ENCODE measurements at places on chromosomes 12 and 14.

- DNase-seq, result no peak
Observed at GRCh38 chr14:76762411-76763095, 1.3 kb downstream of the VASH1 start.

- DNase-seq, result peak; percentile 28
Observed at GRCh38 chr12:49750027-49750995, 9.0 kb downstream of the TMBIM6 start.

DNA sequence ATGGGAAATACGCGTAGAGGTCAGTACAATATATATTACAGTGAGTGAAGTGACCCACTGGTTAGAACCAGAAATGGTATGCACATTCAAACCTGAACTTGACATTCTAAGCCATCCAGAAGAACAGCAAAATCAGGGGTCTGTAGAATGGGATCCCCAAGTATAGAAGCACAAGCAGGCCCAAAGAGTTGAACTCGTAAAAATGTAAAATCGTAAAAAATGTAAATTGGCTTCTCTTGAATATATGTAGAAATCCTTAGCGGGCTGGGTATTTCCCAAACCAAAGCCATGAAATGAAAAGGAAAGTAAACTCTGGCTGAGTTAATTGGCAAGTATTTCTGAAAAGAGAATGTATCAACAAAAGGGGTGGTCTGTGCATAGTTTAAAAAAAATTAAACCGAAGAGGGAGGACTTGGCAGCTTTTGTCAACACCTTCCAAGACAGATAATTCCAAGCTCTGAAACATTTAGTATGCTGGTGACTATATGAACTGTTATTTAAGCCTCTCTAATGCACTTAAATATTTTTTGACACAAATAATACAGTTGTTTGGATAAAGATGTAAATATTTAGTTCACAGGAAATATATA lies 1505.6 kb upstream of the FLRT2 start:
- no peak for DNase-seq

GRCh38 chr12:97424911-97425310 lies 37.7 kb upstream of the RMST start:
- no peak for DNase-seq

- no peak for DNase-seq
Observed at GRCh38 chr12:42910656-42911055, 321.1 kb upstream of the PRICKLE1 start.

DNA sequence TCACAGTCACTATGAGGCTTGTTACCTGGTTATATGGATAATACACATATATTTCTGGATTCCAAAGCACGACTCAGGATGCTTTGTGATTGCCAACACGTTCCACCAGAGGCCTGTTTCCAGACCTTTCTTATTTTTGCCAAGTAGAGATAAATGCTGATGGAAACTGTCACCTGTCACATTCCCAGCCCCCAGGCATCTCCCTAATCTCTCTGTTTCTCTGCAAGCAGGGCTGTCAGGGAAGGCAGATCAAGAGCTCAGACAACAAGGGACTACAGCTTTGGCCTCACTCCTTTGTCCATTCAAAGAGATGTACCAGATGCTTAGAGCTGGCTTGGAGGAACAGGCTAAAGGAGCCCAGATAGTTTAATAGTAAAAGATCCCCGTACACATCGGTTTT lies 21.8 kb upstream of the DDHD1 start:
- no peak for DNase-seq

GRCh38 chr12:93572712-93573551 lies 457 bp downstream of the SOCS2 start:
- DNase-seq, result peak; percentile 24

DNA sequence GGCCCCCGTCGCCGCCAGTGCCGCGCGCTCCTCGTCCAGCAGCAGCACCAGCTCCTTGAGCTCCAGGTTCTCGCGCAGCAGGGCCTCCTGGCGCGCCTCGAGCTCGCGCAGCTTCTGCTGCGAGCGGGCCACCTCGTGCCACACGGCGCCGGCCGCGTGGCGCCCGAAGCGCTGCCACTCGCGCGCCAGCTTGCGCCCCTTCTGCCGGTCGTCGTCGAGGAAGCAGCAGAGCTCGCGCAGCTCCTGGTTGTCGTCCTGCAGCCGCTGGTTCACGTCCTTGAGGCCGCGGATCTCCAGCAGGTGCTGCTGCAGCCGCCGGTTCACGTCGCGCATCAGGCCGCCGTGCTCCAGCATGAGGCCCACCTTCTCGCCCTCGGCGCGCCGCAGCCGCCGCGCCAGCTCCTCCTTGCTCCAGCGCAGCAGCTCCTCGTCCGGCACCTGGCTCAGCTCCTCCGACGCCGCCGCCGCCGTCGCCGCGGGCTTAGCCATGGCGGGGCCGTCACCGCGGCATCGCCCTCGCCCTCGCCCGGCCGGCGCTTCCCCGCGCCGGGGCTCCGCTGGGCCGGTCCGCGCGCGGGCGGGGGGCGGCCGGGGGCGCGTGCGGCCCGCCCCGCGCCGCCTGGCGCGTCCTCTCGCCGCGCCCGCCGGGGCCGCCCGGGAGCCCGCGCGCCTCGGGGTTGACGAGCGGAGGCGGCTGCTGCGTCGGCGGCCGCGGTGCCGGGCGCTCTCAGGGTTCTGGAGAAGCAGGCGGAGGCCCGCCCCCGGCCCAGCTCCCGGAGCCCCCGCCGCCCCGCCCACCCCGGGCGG lies at the start of gene CCDC85C:
TSS of gene CCDC85C (minus strand) at position 737 of the 807 bp plus-strand sequence. CDS start at position 489, 248 bp downstream.
- DNase-seq, result peak; percentile 40

DNA sequence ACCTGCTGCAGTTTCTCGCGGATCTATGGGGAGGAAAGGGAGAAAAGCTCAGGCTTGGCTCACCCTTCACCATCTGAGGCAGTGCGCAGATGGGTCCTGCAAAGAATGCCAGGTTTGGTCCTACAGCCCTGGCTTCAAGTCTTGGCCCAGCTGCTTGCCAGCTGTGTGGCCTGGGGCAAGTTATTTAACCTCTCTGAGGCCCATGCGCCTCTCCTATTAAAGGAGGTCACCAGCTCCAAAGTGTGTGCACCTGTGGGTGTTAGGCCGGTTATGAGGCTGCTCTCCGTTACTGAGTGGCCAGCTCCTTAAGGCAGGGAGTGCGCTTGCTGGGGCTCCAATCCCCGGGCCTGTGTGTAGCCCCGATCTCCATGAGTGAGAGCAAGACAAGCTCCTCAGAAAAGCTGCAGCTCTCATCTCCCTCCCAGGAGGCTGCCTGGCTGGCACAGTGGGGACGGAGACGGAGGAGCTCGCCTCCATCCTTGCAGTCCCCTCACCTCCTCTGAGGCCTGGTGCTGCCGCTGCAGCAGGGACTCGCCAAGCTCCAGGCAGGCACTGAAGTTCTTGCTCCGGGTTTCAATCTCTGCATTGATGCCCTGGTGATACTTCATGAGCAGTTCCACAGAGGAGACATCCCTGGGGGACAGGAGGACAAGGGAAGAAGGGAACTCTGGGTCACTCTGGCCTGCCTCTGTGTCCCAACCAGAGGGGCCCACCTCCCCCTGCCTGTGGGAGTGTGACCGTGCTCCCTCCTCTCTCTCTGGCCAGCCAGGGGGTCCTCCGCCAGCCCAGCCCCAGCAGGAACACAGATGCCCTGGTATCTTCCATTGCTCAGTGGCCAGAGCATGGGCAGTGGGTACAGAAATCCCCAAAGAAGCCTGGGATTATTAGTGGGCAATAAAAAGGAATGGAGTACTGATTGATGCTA lies 65.1 kb downstream of the PLEKHG3 start:
- no peak for DNase-seq

GRCh38 chr12:57380300-57380699 lies 50.5 kb downstream of the R3HDM2 start:
- no peak for DNase-seq

GRCh38 chr12:125453751-125454150 lies 388.5 kb downstream of the AACS start:
- no peak for DNase-seq

- no peak for DNase-seq
Observed at GRCh38 chr14:53412819-53413675, 259.9 kb upstream of the DDHD1 start.

DNA sequence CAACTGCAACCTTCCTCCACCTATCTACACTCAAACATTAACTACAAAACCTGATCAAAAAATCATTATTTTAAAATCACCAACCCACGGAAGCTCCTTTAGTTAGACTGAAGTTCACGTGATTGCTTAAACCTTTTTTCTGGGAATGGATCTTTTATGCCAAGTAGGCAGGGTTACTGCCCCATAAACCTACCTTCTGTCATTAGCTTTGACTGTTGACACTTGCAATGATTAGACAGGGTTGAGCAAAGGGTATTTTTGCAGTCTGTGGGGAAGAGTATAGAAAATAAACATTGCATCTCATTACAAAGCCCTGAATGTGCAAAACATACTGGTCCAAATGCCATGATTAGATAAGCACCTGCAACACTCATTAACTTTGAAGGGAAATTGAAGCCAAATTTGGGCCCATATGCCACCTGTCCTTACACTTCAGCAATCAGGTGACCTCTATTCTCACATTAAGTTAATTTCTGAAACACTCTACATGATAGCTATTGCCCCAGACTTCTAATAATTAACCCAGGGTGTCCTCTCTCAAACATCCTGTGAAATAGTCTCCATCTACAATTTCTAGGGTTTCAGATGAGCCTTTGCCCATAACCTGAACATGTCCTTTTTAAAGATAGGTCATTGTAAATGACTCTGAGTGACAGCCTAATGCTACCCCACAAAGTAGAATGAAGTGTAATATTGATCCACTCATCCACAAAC lies 156.0 kb upstream of the PLEKHG7 start:
- DNase-seq, result no peak

DNA sequence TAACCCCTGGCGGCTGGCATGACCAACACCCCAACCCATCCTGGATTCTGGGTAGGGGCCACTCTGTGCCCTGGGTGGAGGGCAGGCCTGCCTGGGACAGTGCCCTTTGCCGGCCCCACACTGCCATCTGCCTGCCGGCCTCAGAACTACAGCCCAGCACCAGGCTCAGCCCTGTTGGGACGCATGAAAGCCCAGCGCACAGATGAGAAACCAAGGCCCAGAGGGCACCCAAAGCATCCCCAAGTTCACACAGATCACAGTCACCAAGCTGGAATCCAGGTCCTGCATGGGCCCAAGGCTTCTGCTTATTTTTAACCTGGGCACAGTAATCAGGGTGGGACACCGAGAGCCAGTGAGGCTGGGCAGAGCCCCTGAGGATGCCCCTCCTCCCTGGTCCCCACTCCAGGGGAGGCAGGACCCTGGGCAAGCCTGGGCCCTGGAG lies 26.2 kb downstream of the RFLNA start:
- DNase-seq, result peak; percentile 39

- no peak for DNase-seq
Observed at GRCh38 chr12:39923364-39923763, 182.5 kb downstream of the SLC2A13 start.

- no peak for DNase-seq
Observed at GRCh38 chr14:88044776-88045446, 40.0 kb downstream of the GPR65 start.

GRCh38 chr14:61696753-61697318 lies 1.5 kb downstream of the HIF1A start:
- no peak for DNase-seq

GRCh38 chr14:73784181-73784987 lies 67.2 kb upstream of the PTGR2 start:
- DNase-seq, result no peak
